ENCODE measurements at places on chromosomes 5 and 9. TPM values are rescaled to one million over a fixed set of nuclear protein-coding genes. Genes with fewer than 3 reads are reported as not detected.

Gene EFNA5
- 4.2 TPM for total RNA-seq

Gene FIBCD1
- total RNA-seq: 26.0 TPM

Gene OSMR
- 111 TPM for total RNA-seq

Gene PKN3
- 1.7 TPM for total RNA-seq

Gene OGN
- total RNA-seq: 0.59 TPM

Gene TAF11L10
- not detected for total RNA-seq

Gene NPR3
- 1.2 TPM for total RNA-seq

Gene KCNN2
- 0.59 TPM for total RNA-seq

Gene F12
- 0.89 TPM for total RNA-seq

Gene SPATA31A3
- total RNA-seq: not detected

Gene CDC20B
- total RNA-seq: not detected

Gene ALDH1B1
- total RNA-seq: 62.5 TPM

Gene ZNF354C
- 8.1 TPM for total RNA-seq

Gene CDH9
- 0.59 TPM for total RNA-seq

Gene ST6GALNAC6
- 25.0 TPM for total RNA-seq

Gene CNTFR
- not detected for total RNA-seq

Gene FAM200C
- 4.8 TPM for total RNA-seq

Gene ECM2
- total RNA-seq: 0.65 TPM

Gene HSPB3
- not detected for total RNA-seq

Gene SPINK1
- 0.59 TPM for total RNA-seq

Gene WNK2
- total RNA-seq: not detected

Gene IRGM
- not detected for total RNA-seq

Gene SPINK4
- not detected for total RNA-seq

Gene CTNND2
- total RNA-seq: under 0.01 TPM

Gene SPINK7
- not detected for total RNA-seq

Gene C9orf50
- not detected for total RNA-seq

Gene IFNA2
- not detected for total RNA-seq

Gene SLC4A9
- not detected for total RNA-seq

Gene LHX6
- total RNA-seq: not detected

Gene SH3GL2
- not detected for total RNA-seq

Gene FRMD3
- total RNA-seq: 0.32 TPM

Gene RASGEF1C
- not detected for total RNA-seq

Gene PAX5
- not detected for total RNA-seq

Gene LHX3
- not detected for total RNA-seq

Gene PAEP
- not detected for total RNA-seq

Gene LSM11
- 8.6 TPM for total RNA-seq

Gene NUTM2F
- not detected for total RNA-seq

Gene BRD8
- 31.9 TPM for total RNA-seq

Gene SPOCK1
- 587 TPM for total RNA-seq

Gene CDO1
- total RNA-seq: 0.59 TPM

Gene IFNB1
- total RNA-seq: 0.30 TPM

Gene WDR36
- total RNA-seq: 62.7 TPM

Gene INSL6
- not detected for total RNA-seq

Gene PCDHGB3
- 6.8 TPM for total RNA-seq

Gene IL12B
- not detected for total RNA-seq

Gene SLC35D2
- total RNA-seq: 19.4 TPM

Gene HK3
- total RNA-seq: not detected

Gene OR1J1
- not detected for total RNA-seq

Gene CTXN3
- not detected for total RNA-seq
